ENCODE measurements at places on chromosomes 7 and 10. TPM values are rescaled to one million over a fixed set of nuclear protein-coding genes. Genes with fewer than 3 reads are reported as not detected.

The MUC3A gene
- not detected for total RNA-seq

The TAS2R4 gene
- total RNA-seq = 4.2 TPM

The IRF5 gene
- total RNA-seq = 2.6 TPM

The DNAJC12 gene
- total RNA-seq = 3.1 TPM

The LRIT2 gene
- not detected for total RNA-seq

The NPSR1 gene
- 1.6 TPM for total RNA-seq

Data from skeletal muscle tissue (tissue), 5 donors.